NCI-H1105 (cell line): ENCODE measurements at places on chromosomes 7 and 10.

DNA sequence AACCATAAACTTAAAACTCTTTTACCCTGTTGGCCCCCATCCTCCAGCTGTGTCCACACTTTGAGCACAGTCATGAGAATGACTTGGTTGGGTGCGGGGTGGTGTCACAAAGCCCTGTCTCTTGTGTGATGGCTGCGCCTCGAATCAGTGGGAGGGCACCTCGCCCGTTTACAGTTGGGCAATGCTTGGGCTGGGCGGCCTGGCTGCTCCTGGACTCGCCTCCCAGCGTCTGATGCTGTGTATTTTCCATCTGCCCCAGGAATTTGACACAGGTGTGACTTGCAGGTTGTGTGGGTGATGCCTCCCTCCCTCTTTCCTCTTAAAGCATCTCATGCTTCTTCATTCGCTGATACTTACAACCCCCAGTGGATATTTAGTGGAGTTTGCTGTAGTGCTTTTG lies 33.7 kb downstream of the CHST12 start:
- no peak for DNase-seq

GRCh38 chr7:128906001-128906765 lies 4.3 kb downstream of the KCP start:
- no peak for DNase-seq

DNA sequence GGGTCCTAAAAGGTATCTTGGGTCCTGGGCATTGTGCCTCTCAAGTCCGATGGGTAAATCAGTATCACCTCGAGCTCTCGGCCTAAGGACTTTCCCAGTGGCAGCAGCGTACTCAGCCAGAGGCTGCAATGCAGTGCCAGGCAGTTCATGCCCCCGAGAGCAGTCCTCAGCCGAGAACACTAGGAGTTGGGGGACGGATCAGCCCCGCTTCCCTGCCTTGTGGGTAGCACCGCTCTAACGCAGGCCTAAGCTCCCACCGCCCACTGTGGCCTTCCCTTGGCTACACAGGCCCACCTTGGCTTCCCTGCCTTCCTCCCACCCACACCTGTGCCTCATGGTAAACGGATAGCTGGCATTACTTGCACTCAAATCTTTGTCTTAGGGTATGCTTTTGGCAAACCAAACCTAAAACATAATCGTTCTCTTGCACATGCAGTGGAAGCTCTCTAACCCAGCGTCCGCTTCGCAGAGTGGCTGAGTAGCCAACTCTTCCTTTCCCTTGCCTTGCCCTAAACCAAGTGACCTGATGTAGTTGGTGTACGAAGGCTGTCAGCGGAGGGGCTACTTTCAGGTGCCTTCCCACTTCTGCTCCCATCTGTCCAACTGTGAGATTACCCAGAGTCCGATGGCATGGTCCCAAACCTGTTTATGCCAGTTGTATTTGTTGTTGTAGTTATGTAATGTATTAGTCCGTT lies 73.2 kb upstream of the CHST15 start:
- no peak for DNase-seq

- no peak for DNase-seq
Observed at GRCh38 chr10:58734664-58735063, 222.0 kb downstream of the BICC1 start.

GRCh38 chr7:6121141-6121540 lies 90.0 kb downstream of the ANKRD61 start:
- no peak for DNase-seq

DNA sequence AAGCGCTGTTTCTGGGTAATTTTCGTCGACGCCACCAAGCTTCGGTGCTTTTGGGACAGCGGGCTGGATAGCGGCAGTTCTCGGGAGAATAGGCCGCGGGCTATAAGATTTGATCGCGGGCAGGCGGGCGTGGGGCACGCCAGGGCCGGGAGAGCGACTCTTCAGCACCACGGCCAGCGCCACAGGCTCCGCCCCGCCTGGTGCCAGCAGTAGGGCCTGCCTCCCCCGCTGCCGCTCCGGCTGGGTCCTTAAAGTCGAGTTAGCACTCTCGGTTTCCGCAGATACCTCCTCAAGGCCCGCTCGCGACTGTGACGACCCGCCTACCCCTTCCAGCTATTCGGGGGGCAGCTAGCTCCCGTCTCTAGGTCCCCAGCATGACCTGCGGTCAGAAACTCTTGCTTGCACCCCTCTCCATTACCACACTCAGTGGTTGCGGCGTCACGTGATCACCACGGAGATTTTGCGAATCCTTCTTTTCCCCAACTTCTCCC lies 9.4 kb downstream of the NXPH1 start:
- DNase-seq, result no peak

- DNase-seq, result no peak
Observed at GRCh38 chr7:29641651-29642050, 78.0 kb downstream of the PRR15 start.

DNA sequence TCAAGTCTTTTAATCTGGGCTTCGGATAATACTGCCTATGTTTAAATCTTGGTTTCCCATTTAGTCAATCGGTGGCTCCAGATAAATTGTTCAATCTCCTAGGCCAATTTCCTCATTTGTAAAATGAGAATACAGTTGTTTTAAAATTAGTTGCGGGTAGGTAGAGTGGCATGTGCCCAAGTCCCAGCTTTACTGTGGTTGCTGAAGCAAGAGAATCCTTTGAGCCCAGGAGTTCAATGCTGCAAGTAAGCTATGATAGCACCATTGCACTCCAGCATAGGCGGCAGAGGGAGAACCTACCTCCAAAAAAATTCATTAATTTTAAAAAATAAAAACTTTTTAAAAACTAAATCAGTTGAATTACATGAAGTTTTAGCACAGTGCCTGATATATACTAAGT lies 7.3 kb downstream of the RNF216 start:
- no peak for DNase-seq

DNA sequence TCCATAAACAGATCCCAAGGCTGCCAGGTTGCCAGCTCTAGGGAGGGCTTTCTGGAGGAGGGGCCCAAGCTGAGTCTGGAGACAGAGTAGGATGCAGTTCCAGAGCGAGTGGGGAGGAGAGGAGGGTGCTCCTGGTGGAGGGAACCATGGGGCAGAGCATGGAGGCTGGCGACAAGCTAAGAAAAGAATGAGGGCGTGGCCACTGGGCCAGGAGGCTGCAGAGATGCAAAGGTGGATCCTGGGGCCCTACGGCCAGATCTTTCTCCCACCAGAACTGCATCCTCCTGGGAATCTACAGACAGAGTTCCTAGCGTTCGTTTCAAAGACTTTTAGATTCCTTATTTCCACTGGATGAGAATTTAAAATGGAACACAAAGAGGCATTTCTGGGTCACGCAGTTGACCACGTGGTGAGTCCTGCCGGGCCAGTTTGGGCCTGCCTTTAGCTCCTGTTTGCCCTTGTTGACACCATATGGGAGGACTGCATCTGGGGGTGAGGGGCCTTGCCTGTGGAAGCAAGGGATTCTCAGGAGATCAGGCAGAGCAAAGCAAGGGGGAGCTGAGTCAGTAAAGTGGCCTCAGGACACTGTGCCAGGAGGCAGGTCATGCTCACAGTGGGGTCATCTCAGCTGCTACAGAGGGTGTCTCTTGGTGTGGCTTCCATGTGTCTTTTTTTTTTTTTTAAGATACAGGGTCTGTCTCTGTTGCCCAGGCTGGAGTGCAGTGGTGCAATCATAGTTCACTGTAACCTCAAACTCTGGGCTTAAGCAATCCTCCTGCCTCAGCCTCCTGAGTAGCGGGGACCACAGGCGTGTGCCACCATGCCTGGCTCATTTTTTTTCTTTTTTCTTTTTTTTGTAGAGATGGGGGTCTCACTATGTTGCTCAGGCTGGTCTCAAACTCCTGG lies 137.8 kb downstream of the SH3PXD2A start:
- DNase-seq, result no peak

- no peak for DNase-seq
Observed at GRCh38 chr7:106257752-106258151, 27.0 kb downstream of the NAMPT start.

DNA sequence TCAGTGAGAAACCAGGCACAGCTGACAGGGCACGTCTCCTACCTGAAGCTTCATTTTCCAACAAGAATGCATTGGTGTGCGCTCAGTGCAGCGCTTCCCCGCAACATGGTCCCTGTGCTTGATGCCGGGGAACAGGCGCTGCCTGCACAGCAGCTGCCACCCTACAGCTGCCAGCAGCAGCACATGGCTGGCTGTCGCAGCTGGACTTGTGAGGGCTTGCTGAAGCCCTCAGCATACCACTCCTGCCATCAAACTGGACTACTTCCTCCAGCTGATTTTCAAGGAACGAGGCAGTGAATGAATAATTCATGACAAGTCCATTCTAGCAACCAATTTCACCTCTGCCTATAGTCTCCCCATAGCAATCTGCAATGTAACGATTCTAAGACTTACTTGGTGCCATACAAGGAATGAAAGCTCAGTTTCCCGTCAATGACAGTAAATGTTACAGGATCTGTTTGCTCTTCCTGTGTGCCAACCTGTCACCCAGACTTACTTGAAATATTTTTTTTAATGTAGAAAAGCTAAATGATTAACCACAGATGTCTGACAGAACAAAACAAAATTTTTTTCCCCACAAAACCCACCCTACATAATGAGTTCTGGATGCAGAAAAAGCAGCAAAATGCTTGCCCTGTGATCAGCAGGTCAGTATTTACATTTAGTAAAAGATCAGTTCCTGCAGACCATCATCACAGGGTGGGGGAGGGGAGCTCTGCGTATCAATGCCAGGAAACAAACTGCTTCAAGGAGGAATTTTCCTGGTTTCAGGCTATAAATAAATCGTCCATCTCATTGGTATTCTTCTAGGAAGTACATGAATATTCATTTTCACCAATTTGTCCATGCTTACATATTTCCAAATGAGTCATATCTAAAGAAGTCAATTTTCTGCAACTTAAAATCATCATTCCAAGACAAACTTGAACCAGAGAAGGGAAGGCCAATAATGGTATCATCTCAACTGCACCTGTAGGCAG lies 140.6 kb downstream of the ALOX5 start:
- peak; percentile 60 for DNase-seq

DNA sequence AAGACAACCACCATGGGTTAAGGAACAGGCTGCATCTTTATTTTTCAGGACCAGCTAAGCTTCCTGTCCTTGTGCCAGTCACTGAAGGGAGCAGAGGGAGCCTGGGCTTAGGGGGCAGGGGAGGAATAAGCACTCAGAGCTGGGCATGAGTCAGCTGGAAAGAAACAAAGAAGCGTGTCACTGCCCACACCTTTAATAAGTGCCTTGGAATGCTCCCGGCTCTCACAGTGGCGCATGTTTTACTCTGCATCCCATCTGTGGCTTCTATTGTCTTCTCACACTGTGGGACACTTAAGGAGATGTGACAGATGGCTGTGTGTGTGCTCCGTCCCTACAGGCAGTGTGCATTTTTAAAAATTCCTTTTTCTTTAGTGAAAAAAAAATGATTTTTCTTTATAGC lies 71.7 kb downstream of the MTURN start:
- no peak for DNase-seq

GRCh38 chr7:46603780-46604179 lies 682.7 kb upstream of the IGFBP3 start:
- no peak for DNase-seq

GRCh38 chr7:50339990-50340500 lies 35.5 kb downstream of the IKZF1 start:
- DNase-seq, result peak; percentile 7

GRCh38 chr10:100510533-100511308 lies 8.9 kb downstream of the SEC31B start:
- no peak for DNase-seq

- DNase-seq, result no peak
Observed at GRCh38 chr7:113267885-113268284, 149.5 kb upstream of the SMIM30 start.
